ENCODE measurements at places on chromosomes 16 and 17. TPM values are rescaled to one million over a fixed set of nuclear protein-coding genes. Genes with fewer than 3 reads are reported as not detected.

- no peak overlapping the region for H3K27ac ChIP-seq
- DNase-seq: no peak
- peaks cover 6% of the 10 kb centered on the region for H3K27me3 ChIP-seq
- H3K4me1 ChIP-seq: no peaks in the 10 kb centered on the region
Observed at GRCh38 chr16:66473051-66473571, 46.0 kb downstream of the BEAN1 start.

DNA sequence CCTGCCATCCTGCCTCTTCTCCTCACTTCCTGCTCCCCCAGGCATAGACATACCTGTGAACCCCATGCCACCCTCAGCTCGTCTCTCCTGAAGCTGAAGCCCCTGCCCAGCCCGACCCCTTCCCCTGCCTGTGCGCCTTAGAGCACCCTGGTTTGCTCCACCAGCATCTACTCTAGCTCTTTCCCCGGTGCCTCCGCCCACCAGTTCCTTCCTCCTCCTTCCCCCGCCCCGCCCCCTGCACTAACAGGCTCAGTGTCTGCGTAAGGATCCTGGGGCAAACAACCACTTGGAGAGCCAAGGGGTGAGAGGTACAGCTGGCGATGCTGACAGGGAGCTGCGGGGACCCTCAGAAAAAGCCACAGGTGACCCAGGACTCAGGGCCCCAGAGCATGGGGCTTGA lies 1.9 kb downstream of the GPR142 start:
- H3K4me3 ChIP-seq: no peak overlapping the region
- H3K27me3 ChIP-seq: no peaks in the 10 kb centered on the region
- no peak overlapping the region for H3K27ac ChIP-seq

DNA sequence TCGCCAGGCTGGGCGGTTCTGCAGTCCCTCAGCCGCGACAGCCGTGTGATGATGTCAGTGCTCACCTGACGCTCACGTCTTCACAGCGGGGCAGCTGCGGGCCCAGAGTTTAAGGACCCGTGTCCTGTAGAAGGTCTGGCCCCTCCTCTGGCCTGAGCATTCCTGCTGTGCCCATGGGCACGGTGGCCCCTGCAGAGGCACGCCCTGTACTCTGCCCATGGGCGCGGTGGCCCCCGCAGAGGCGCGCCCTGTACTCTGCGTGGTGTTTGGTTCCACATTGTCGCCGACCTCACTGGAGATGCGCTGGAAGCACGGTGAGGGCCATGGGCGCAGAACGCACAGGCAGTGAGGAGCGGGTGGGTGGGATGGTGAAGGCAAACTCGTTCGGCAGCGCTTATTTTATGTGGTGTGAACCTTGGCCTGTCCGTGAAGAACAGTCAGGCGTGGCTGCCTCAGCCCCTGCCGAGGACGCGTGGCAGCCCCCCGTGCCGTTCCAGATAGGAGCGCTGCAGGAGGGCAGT lies 122.0 kb downstream of the BANP start:
- no peak overlapping the region for H3K27ac ChIP-seq
- H3K36me3 ChIP-seq: peaks cover 27% of the 10 kb centered on the region
- H3K4me1 ChIP-seq: no peaks in the 10 kb centered on the region
- no peak overlapping the region for H3K4me3 ChIP-seq
- no peak for DNase-seq

GRCh38 chr17:43428524-43428923 lies 29.7 kb downstream of the ARL4D start:
- H3K36me3 ChIP-seq: no peaks in the 10 kb centered on the region
- peaks cover 5% of the 10 kb centered on the region for H3K27me3 ChIP-seq
- H3K27ac ChIP-seq: no peak overlapping the region
- H3K4me1 ChIP-seq: no peaks in the 10 kb centered on the region

DNA sequence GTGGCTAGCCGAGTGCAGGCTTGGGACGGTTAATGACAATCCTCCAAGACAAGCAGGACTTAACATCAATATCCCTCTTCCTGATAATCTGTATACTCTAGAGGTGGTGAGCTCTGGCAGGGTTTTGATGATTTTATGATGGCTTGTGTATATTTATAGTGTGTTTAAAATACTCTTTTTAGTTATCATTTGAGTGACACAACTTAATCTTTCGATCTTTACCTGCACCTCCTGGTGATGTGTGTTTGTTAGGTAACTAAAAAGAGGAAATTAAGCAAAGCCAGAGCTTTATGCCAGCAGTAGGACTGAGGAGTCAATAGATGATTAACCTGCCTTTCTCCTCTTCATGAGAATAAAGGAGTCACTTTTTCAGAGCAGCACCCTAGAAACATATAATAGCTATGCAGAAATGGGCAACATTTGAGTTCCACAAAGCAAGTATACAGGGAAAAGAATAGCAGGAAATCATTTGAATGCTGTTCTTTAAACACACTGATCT lies 210.5 kb downstream of the IRX3 start:
- H3K27me3 ChIP-seq: no peaks in the 10 kb centered on the region
- no peaks in the 10 kb centered on the region for H3K4me1 ChIP-seq
- no peak for DNase-seq
- H3K4me3 ChIP-seq: no peak overlapping the region
- no peak overlapping the region for H3K27ac ChIP-seq
- no peaks in the 10 kb centered on the region for H3K36me3 ChIP-seq

DNA sequence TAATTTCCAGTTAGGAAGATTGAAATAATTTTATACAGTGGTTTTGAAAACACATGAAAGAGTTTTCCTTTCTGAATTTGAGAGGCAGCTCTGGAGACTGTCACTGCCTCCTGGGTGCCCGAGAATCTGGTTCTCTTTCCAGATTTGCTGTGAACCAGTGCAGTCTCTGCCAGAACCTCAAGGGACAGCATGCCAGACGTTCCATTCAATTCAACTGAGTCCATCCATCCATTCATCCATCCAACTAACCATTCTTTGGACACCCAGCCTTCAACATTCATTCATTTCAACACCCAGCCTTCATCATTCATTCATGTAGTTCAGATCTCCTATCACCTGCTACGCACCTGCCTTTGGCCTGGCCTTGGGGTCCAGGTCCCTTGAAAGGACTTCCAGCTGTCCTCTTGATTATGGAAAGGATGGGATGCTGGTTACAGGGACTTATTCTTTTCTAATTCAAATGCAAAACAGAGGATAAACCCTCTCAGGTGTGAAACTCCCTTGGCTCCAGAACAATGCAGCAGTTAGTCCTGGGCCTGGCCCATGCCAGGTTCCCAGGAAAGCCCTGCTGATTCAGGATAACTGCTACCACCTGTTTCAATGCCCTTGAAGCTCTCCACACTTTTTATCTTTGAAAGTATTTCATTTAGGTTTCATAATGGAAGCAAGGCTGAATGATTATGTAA lies 68.7 kb downstream of the WSCD1 start:
- no peak overlapping the region for H3K4me3 ChIP-seq
- H3K4me1 ChIP-seq: no peaks in the 10 kb centered on the region
- no peak for DNase-seq
- H3K27ac ChIP-seq: no peak overlapping the region

GRCh38 chr16:13915033-13915635 lies 4.8 kb upstream of the ERCC4 start:
- H3K27me3 ChIP-seq: no peaks in the 10 kb centered on the region
- no peaks in the 10 kb centered on the region for H3K36me3 ChIP-seq
- H3K27ac ChIP-seq: no peak overlapping the region
- no peak for DNase-seq
- H3K4me3 ChIP-seq: no peak overlapping the region

DNA sequence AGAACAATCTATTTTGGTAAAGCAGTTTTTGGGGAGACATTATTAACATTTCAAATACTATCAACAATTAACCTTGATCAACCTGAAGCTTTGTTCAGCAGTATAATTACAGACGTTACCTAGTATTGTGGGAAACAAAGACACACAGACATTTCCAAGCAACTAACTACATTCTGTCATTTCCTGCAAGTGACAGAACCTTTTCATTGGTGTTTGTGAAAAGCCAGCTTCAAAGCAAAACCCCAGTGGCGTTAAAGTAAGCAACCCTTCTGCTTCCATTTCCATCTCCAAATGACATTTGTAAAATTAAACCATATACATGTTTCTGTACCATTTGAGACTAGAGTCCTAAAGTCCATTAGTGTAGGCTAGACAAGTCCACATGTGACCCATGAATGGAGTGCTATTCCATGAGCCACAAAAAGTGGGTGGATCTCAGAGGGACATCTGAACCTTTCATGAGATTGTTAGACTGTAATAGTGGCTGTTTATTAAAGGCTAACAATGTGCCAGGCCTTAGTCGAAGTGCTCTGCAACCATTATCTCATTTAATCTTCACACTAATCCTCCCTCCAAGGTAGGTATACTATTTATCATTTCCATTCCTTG lies 101.2 kb downstream of the SSH2 start:
- no peaks in the 10 kb centered on the region for H3K36me3 ChIP-seq
- no peaks in the 10 kb centered on the region for H3K27me3 ChIP-seq
- H3K4me3 ChIP-seq: no peak overlapping the region
- H3K4me1 ChIP-seq: peaks cover 18% of the 10 kb centered on the region
- no peak overlapping the region for H3K27ac ChIP-seq

The ABCC3 gene
- total RNA-seq: 0.72 TPM

DNA sequence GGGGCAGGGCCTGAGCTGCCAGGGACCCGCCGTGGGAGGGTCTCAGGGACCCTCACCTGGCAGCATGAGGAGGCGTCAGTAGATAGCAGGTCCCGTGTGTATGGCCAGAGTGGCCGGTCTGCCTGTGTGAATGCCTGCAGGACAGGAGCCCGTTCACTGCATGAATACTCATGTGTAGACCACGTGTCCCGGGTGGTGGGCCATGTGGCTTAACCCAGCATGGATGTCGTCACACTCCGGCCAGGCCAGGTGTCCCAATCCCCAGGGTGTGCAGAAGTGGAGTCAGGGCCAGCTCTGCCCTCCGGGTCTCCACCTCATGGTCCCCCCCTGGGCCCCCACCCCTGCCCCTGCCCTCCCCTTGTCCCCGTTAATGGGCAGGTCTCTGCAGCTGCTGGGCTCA lies 53.7 kb downstream of the BAHCC1 start:
- no peaks in the 10 kb centered on the region for H3K36me3 ChIP-seq
- H3K27me3 ChIP-seq: no peaks in the 10 kb centered on the region
- no peak overlapping the region for H3K4me3 ChIP-seq
- no peak overlapping the region for H3K27ac ChIP-seq
- DNase-seq: no peak

The HBM gene
- not detected for total RNA-seq

DNA sequence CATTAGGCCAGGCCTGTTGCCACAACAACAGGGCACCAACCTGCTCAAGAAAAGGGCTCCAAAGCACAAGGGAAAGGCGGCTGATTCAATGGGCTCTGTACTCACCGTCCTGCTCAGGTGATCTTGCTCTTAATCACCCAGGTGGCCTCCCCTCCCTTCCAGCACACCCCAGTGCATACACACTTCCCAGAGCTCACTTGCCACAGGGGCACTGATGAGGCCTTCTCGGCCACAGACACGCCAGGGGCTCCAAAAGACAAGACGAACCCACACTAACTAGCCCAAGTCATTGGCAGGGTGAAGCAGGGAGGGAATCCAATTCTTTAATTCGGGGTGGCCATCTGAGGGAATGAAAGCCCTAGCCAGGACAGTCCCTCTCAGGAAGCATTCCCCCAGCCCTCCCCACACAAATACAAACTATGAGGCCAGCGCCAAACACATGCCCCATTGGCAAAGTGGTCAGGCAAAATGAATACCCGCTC lies 1.4 kb downstream of the MYO18A start:
- H3K27ac ChIP-seq: peak overlapping the region; percentile 81
- DNase-seq: no peak
- no peak overlapping the region for H3K4me3 ChIP-seq
- no peaks in the 10 kb centered on the region for H3K27me3 ChIP-seq
- peaks cover 26% of the 10 kb centered on the region for H3K4me1 ChIP-seq

- no peak overlapping the region for H3K27ac ChIP-seq
- no peak for DNase-seq
- H3K27me3 ChIP-seq: no peaks in the 10 kb centered on the region
- H3K4me1 ChIP-seq: peaks cover 25% of the 10 kb centered on the region
Observed at GRCh38 chr17:75638893-75639292, 5.7 kb downstream of the SMIM5 start.

DNA sequence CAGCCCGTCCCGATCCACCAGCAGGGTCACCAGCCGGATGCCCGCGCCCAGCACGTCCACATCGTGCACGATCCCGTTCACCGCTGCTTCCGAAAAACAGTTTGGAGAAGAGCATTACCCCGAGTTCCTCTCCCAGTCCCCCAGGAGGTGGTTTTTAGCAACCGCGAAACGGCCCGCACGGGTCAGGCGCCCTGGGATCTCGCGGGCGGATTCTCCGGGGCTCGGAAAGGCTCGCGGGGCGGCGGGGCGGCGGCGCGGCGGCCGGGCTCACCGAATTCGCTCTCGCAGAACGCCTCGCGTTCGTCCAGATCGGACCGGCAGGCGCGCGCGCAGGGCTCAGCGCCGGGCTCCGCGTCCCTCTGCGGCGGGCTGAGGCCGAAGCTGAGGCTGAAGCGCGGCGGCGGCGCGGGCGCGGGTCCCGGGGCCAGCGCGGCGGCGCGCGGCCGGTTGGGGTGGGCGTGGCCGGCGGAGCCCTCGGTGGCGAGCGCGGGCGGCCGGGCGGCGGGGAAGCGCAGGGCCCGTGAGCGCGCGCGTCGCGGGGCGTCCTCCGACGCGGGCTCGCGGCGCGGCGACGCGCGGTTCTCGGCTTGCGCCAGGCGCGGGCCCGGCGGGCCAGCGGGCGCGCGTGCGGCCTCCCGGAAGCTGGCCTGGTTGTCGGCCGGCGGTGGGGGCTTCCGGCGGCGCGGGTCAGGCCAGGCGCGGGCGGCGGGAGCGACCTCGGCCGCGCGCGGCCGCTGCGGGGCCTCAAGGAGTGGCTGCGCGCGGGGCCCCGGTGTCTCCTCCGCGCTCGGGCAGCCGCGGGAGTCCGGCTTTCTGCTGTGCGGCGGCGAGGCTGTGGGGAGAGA lies 2.9 kb downstream of the C17orf58 start:
- peak; percentile 66 for DNase-seq
- H3K36me3 ChIP-seq: no peaks in the 10 kb centered on the region
- H3K4me1 ChIP-seq: peaks cover 11% of the 10 kb centered on the region

GRCh38 chr16:1877804-1878203 lies 5.8 kb upstream of the MEIOB start:
- H3K36me3 ChIP-seq: no peaks in the 10 kb centered on the region
- H3K4me1 ChIP-seq: no peaks in the 10 kb centered on the region

The KCNH4 gene
- total RNA-seq: not detected

DNA sequence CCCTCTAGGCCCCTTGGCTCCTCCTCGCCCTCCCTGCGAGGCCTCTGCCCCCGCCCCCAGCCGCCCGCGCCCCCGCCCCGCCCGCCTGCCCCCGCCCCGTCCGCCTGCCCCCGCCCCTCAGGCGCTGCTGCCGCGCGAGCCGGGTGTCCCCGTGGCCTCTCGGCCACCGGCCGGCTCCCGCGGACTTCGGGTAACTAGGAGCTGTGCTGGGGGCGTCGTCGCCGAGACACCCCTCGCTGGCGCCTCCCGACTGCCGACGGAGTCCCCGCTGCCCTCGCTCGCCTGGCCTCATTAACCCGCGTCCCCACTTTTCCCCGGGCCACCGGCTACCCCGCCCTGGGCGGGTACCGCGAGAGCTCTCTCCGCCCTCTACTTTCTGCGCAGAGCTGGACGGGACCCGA lies at the start of gene TLCD1:
Gene TLCD1, minus strand, starts transcription at position 8 of the 401 bp plus-strand sequence. CDS start 136 bp downstream, outside the sequence.
- peaks cover 38% of the 10 kb centered on the region for H3K4me1 ChIP-seq
- DNase-seq: no peak
- no peaks in the 10 kb centered on the region for H3K27me3 ChIP-seq

The EVPLL gene
- not detected for total RNA-seq

The NPIPB6 gene
- total RNA-seq: not detected

All from gastrocnemius medialis (tissue), 4 donors.